ENCODE measurements at places on chromosomes 11 and 22.

DNA sequence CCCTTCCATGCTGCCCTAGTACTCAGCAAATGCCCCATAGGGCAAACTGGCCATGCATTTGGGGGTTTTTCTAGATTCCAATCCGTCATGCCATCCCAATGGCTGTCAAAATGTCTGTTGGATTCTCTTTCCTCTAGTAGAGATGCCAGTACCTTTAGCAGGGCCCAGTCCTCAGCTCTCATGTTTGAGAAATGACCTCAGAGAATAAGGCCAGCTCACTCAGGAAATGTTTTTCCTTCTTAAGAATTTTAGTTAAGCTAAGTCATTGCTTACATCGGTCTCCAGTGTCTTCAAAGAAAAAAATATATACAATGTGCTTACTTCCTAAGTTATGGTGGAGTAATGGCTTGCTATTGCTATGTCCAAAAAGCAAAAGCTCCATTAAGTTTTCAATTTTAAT, 14.1 kb upstream of the ALKBH3 start:
- DNase-seq = no peak

GRCh38 chr11:125091247-125091876, 20.1 kb downstream of the TMEM218 start:
- no peak for DNase-seq

- DNase-seq = no peak
Observed at GRCh38 chr11:132024587-132025295, 654.3 kb downstream of the NTM start.

DNA sequence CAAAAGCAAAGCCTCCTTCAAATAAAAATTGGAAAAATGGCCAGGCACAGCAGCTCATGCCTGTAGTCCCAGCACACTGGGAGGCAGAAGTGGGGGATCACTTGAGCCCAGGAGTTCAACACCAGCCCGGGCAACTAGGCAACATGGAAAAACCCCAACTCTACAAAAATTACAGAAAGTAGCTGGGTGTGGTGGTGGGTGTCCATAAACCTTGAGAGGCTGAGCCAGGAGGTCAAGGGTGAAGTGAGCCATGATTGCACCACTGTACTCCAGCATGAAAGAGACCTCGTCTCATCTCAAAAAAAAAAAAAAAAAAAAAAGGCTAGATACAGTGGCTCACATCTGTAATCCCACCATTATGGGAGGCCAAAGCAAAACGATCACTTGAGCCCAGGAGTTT, 22.3 kb downstream of the DDX6 start:
- DNase-seq = no peak

Data from stimulated activated naive CD4-positive, alpha-beta T cell (primary cell).